HCT116 (cell line): ENCODE measurements at places on chromosomes 5 and 9.

GRCh38 chr5:96329289-96329688 is 103.8 kb downstream of the PCSK1 start:
- DNase-seq = no peak

DNA sequence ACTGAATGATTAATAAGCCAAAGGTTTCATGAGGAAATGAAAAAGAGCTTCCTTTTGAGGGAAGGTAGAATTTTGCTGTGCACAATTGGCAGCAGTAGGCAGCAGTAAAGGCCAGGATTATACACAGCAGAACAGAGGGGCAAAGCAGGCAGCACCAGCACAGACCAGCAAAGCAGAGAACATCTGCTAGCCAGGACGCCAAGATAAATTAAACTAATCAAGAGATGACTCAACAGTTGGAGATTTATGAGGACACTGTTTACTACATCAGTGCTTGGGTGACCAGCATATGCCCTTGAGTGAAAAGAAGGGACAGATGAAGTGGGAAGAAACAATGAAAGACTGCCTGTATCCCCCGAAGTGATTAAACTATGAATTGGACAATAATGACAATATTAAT is 871.4 kb upstream of the CDH10 start:
- DNase-seq = no peak

- no peak for DNase-seq
These were observed 714.6 kb downstream of the SEMA5A start for GRCh38 chr5:8831251-8831650.

GRCh38 chr9:90552317-90552716 is 90.3 kb downstream of the DIRAS2 start:
- no peak for DNase-seq

DNA sequence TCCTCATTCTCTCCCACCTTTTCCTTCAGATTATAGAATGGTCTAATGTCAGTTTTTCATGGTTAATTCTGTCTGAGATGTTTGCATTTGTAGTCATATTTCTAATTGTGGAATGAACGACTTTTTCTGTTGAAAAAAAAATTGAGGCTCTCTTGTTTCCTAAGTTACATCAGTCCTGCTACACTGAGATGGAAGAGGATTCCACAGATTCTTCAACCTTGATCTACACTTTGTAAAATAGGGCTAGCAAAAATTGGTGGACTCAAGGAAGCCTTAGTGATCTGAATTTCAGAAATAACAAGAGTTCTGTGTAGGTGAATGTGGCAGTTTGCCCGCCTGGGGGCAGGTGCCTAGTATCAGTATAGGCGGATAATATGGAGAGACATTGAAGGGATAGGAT is 51.9 kb downstream of the ERBIN start:
- DNase-seq = no peak

DNA sequence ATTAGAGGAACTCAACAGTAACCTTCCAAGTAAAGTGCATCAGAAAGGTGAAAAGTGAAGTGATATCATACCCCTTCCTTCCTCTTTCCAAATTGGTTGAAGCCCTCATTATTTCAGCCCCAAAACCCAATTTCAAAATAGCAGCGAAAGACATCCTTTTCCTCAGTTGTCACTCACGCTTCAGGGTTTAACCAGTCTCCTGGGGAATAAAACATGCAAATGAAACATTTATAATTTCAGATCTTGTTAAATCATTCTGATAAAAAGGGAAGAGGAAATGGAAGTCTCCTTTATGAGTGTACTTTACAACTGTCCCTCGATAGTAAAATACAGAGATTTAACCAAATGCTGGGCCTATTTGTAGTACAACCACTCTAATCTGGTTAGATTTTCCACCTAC is 22.5 kb downstream of the TRPM6 start:
- no peak for DNase-seq

- no peak for DNase-seq
These were observed 595 bp upstream of the GRHPR start for GRCh38 chr9:37421914-37422288.

GRCh38 chr9:28234894-28235277 is 661.6 kb upstream of the C9orf72 start:
- no peak for DNase-seq

DNA sequence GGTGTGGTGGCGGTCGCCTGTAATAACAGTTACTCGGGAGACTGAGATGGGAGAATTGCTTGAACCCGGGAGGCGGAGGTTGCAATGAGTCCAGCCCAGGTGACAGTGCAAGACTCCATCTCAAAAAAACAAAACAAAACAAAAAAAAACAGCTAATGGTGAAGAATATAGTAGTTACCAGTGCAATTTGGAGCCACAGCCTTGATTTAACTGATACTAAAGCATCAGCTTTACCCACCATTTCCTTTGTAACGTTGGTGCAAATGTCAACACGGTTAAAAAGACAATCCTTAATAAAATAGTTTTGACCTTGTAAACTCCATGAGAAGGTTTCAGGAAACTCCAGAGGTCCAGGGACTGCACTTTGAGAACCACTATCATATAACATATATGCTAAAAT is 41.8 kb downstream of the FNBP1 start:
- no peak for DNase-seq

DNA sequence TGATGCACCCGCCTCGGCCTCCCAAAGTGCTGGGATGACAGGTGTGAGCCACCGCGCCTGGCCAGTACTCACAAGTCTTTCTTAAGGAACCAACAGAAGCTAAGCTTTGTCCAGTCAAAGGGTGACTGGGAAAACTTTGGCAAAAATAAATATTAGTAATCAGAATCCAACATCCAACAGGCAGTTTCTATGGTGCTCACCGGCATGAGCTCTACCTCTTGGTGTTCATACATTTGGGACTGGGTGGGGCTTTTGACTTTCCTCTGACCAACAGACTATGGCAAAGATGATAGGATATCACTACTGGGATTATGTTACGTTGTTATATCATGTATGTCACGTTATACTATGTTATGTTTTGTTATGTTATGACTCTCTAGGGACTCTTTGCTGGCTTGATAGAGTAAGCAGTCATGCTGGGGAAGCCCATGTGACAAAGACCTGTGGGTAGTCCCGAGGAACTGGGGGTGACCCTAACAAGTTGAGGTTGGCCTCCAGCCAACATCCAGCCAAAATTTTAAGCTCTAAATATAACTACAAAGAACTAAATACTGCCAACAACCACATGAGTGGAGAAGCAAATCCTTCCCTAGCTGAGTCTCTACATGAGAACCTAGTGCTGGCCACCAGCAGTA is 6.0 kb downstream of the RASGEF1C start:
- DNase-seq = no peak

GRCh38 chr5:148858106-148858505 is 31.7 kb downstream of the ADRB2 start:
- DNase-seq = no peak

DNA sequence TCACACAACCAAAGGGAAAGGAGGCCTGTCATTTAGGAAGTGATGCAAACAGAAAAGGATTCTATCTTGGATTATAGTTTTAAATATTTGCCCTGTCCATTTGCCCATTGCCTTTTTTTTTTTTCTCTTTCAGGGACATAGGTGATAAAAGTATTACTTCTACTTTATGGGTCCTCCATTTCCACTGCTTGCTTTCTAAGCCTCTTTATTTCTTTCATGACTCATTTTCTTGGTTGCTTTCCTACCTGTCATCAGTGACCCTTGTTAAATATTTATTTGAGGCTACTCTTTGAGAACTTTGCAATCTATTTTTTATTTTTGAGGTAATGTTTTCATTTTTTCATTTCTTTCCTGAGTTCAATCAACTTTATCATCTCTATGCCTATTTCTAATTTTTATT is 522.9 kb upstream of the ARRDC3 start:
- DNase-seq = no peak

DNA sequence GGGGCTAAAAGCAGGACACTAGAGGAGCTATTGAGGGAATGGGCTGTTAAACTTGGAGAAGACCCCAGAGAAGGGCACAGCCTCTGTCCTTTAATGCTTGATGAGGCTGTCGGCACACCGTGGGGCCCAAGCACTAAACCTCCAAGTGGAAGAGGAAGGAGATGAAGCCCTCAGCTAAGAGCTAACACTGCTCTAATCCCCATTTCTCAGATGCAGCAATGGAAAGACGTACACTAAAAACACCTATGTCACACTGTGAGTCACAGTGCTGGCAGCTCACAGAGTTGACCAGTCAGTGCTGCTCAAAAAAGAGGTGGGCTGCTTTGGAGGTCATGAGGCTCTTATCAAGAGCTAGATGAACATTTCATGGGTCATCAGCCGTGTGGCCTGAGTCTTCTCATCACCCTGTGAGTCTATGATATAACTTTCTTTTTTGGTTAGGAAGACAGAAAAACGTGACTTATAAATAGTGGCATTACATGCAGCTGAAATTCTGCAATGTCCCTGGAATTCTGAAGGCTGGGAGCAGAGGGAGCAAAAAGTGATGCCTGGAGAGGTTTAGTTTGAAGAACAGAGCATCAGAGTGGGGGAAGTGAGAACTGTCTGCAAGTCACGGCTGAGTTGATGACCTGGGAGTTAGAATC is 21.5 kb downstream of the TNFSF8 start:
- no peak for DNase-seq

DNA sequence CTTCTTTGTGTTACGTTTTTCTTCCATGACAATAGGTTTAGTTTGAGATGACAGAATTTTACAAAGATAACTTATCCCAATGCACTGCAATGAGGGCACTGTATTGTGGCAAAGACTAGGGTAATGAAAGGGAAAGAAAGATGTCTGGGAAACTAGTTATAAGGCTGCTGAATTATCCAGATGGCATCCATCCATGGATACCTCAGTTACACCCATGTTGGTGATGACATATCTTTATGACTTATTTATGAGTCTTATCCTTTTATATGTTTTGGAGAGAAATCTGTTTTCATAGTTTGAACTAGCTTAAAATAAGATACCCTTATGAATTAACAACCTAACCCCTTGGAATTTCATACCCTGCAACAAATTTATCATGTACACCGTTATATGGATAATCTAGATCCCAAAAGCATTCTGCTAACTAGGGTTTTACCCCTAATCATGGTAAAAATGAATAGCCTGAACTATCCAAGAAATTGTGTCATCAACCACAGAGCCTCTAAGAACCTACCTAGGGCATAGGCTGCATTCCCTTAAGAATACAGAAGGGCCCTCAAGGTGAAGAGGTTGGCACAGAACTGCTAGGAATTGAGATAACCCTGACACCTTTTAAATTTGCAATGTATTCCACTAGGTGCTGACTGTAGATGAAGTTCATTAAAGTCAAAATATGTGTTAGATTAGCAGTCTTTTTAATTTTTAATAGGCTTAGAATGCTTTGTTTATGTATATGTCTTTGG is 49.5 kb upstream of the RORB start:
- no peak for DNase-seq

GRCh38 chr5:36407396-36407795 is 105.7 kb upstream of the RANBP3L start:
- DNase-seq = no peak

DNA sequence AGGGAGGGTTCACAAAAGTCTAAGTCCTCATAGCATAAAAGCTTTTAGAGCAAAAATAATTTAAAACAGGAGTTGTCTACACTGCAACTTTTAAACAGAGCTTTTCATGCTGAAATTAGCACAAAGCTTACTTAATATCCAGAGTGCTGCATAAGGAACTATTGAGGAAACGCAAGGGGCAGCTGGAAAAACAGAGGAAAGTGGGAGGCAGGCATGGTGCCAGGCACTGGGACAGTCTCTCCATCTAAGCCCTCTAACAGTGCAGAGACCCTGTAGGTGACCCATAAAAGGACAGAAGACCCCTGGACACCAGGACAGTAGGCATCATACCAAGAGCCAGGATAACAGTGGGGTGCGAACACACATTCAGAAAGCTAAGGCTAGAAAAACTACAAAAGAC is 49.3 kb downstream of the ADAMTS12 start:
- no peak for DNase-seq

GRCh38 chr9:122004589-122004988 is 88.5 kb downstream of the TTLL11 start:
- no peak for DNase-seq

- no peak for DNase-seq
These were observed 41.2 kb downstream of the LRRTM2 start for GRCh38 chr5:138833726-138834480.

GRCh38 chr5:178454821-178455479 is 135.2 kb downstream of the COL23A1 start:
- DNase-seq = no peak

DNA sequence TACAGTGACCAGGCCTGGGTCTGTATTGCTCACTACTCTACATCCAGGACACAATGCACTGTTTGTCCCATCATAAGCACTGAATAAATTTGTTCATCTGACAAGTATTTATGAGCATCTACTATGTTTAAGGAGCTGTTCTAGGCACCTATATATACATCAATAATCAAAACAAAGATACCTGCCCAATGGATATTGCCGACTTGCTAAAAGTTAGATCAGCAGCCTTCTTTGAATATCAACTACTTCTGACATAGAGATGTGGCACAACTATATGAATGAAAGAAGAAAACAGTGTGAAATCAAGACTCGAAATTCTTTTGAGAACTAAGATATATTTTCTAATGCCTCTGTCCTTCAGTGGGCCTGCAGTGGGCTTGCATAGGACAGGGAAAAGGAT is 215.7 kb downstream of the ARL15 start:
- DNase-seq = no peak

DNA sequence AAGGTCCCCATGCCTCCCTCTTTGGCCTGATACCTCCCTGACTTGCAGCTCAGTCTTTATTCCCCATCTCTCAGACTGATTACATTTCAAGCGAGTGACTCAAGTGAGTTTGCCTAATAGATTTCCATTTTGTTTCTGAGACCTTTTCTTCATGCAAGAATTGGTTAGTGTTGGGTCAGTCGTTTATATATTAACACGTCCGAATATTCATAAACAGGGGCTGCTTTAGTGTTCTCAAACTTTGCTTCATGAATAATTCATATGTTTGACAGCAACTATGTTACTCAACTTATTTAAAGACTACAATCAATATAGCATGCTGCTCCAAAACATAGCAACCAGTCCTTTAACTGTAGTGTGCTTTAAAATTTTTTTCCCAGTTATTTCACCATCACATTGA is 36.6 kb upstream of the MIER3 start:
- no peak for DNase-seq

DNA sequence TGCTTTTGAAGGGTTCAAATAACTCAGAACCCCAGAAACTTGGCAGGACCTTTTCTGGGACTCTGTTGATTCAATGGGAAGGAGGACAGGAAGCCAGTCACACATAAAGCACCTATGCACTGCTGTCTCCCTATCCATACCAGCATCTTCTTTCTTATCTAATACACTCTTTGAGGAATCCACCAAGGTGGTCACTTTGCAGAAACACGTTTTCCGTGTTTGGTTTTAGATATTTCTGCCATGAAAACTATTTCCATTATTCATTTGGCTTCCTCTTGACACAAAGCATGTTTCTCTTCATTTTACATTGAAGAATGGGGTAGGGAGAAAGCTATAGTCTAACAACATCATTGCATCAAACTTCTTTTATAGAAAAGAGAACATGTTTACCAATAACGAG is 76.5 kb upstream of the NR3C1 start:
- DNase-seq = no peak
